Suprapubic skin (tissue), 4 donors: ENCODE measurements at places on chromosomes 4 and X. TPM values are rescaled to one million over a fixed set of nuclear protein-coding genes. Genes with fewer than 3 reads are reported as not detected.

Gene BEX1
- not detected for total RNA-seq

Gene BEX5
- 1.7 TPM for total RNA-seq

Gene SLC38A5
- total RNA-seq = 60.3 TPM

Gene CXCL1
- not detected for total RNA-seq

Gene LPAR4
- total RNA-seq = not detected

Gene CXorf49
- not detected for total RNA-seq

Gene TAF7L
- 0.34 TPM for total RNA-seq

Gene KLF3
- total RNA-seq = 169 TPM

Gene ACE2
- total RNA-seq = 0.97 TPM

Gene GPR34
- total RNA-seq = 2.7 TPM

Gene MTNR1A
- total RNA-seq = not detected

Gene AR
- 6.4 TPM for total RNA-seq

Gene KDR
- total RNA-seq = 7.2 TPM

Gene SPOCK3
- total RNA-seq = not detected

Gene PPBP
- not detected for total RNA-seq

Gene NPY2R
- not detected for total RNA-seq

Gene S100P
- 27.7 TPM for total RNA-seq

Gene GALNTL6
- total RNA-seq = 1.5 TPM

Gene RBM46
- not detected for total RNA-seq

Gene SPANXA2
- not detected for total RNA-seq

Gene DOK7
- total RNA-seq = 2.8 TPM

Gene CITED1
- 3.0 TPM for total RNA-seq

Gene SATL1
- not detected for total RNA-seq

Gene DCAF12L1
- not detected for total RNA-seq

Gene GCNA
- total RNA-seq = 1.4 TPM

Gene FHL1
- total RNA-seq = 108 TPM

Gene FDCSP
- not detected for total RNA-seq

Gene NSUN7
- 13.4 TPM for total RNA-seq

Gene STAP1
- total RNA-seq = not detected

Gene PASD1
- total RNA-seq = not detected

Gene GASK1B
- 9.7 TPM for total RNA-seq

Gene PPEF2
- total RNA-seq = not detected

Gene LIMCH1
- 28.7 TPM for total RNA-seq

Gene SOD3
- total RNA-seq = 18.4 TPM

Gene HSFX1
- 1.3 TPM for total RNA-seq

Gene AASDH
- total RNA-seq = 14.6 TPM

Gene FGF5
- total RNA-seq = 0.25 TPM

Gene PABPC5
- 0.89 TPM for total RNA-seq

Gene TKTL2
- total RNA-seq = not detected

Gene FAT1
- total RNA-seq = 101 TPM

Gene TRIM75
- not detected for total RNA-seq

Gene GRIA3
- not detected for total RNA-seq

Gene SYP
- total RNA-seq = 1.6 TPM

Gene PPM1K
- total RNA-seq = 7.8 TPM

Gene VEGFD
- total RNA-seq = 0.76 TPM

Gene TREX2
- total RNA-seq = 62.6 TPM

Gene P2RY4
- total RNA-seq = 3.4 TPM

Gene FAM47C
- not detected for total RNA-seq

Gene DAPP1
- 23.0 TPM for total RNA-seq

Gene FGFBP2
- 8.6 TPM for total RNA-seq

Gene UNC5C
- total RNA-seq = 0.98 TPM

Gene SCML2
- total RNA-seq = 1.1 TPM
